NCI-H2171 treated with DMSO at 0.1 percent for 48 hours (cell line): ENCODE measurements at places on chromosomes 16 and 17.

DNA sequence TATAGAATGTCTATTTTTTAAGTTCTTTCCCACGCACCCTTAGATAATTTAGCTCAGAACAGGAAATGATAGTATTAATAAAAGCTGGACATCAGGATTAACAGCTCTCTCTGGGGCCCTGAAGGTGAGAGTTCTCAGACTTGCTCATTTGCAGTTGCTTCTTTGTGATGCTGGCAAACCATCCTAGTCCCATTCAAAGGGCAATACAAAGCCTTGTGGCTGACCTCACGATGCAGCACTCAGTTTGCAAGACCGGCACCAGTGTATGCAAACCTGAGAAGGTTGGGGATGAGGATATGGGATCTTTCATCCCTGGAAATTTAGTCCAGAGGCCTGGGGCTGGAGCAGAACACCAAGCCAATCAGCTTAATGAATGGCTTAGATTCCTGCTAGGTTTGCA, 29.3 kb downstream of the STH start:
- no peak for DNase-seq

GRCh38 chr17:60160829-60161501, 11.2 kb downstream of the CA4 start:
- no peak for DNase-seq

- DNase-seq, result no peak
Measured at GRCh38 chr17:4696437-4696805, 7.5 kb downstream of the PELP1 start.

DNA sequence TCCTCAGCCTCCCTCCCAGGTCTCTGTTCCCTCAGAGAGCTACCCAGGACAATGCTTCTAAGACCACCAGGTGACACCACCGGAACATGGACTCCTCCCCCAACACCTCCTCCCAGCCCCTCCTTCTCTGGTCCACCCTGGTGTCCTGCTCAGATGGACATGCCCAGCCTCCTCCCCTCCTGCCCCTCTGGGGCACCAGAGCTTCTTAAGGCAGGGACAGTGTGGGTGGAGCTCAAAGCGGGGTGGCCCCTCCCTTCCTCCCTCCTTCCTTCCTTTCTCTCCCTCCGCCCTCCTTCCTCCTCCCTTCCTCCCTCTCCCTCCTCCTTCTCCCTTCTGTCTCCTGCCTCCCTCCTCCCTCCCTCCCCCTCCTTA, 22.7 kb downstream of the TRPV3 start:
- DNase-seq, result no peak

DNA sequence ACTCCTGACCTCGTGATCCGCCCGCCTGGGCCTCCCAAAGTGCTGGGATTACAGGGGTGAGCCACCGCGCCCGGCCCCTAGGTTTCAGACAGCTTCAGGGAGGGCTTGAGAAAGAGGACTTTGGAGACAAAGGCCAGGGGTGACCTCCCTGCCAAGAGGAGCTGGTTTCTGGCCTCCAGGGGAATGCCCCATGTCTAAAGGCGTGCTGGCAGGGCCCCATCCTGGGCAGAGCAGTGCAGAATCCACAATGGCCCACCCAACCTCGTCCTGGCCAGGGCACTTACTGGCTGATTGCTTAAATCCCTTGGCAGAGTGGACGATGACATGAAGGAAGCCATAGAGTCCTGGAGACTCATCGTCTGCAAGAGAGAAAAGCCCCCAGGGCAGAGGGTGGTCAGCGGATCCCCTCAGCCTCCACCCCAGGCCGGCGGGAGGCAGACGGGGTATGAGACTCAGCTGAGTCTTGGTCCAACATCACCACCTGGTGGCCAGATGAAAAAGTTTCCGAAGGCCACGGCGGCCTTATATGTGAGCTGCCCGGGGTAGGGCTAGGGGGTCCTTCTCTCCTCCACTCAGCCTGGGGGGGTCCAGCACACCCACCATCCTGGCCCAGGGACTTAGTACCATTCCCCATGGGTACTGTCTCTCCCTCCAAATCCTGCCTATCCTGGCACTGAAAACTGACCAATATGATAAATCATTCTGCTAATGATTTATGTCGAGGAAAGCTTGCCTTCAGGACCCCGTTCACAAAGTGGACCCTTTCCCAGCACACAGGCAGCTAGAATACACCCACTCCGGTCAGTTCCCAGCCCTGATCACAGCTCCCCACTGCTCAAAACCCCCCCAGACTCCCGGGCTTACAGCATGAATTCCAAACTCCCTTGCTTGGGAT, 59.1 kb downstream of the TIMM22 start:
- peak; percentile 54 for DNase-seq

- DNase-seq, result peak; percentile 29
Measured at GRCh38 chr17:49359990-49360795, 1.9 kb downstream of the ZNF652 start.

GRCh38 chr16:80985611-80986010, 21.1 kb downstream of the CMC2 start:
- DNase-seq, result no peak

DNA sequence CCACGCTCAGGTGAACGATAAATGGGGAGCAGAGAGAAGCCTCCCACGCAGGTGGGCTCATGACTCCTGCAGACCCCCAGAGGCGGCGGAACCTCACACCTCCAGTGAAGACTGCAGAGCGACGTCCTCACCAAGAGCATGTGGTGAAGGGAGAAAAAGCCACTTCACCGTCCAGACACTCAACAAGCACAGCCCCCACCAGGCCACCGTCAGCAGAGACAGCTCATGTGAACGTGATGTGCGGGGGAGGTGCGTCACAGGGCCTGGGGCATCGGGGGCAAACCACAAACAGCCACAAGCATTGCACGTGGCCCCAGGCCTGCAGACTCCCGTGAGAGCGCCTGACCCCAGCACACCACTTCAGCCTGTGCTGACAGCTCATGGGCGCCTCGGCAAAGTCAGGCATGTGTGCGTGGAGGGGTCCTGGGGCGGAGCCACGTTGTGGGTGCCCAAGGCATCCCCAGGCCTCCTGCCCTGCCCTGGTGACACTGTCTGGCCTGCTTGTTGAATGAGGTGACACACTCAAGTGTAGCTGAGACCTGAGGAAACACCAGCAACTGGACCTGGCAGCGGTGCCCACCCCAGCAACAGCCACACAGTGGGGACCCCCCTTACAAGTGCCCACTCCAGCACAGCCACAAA, 19.0 kb downstream of the LMF1 start:
- DNase-seq, result no peak

DNA sequence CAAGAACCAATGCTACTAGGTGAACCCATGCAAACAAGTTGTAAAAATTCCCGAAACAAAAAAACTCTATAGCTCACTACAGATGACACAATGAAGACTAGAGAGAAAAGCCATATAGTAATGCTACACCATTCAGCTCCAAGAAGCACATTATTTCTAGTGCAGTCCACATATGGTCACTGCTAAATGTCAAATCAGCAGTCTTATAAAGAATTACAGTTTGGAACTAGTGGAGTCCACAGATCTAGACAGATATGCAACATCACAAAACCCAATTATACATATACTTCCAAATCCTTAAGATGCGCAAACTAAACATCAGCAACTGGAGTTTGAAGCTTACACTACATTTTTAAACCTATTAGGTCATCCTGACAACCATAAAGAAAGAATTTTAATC, 33.5 kb downstream of the GPATCH8 start:
- no peak for DNase-seq

DNA sequence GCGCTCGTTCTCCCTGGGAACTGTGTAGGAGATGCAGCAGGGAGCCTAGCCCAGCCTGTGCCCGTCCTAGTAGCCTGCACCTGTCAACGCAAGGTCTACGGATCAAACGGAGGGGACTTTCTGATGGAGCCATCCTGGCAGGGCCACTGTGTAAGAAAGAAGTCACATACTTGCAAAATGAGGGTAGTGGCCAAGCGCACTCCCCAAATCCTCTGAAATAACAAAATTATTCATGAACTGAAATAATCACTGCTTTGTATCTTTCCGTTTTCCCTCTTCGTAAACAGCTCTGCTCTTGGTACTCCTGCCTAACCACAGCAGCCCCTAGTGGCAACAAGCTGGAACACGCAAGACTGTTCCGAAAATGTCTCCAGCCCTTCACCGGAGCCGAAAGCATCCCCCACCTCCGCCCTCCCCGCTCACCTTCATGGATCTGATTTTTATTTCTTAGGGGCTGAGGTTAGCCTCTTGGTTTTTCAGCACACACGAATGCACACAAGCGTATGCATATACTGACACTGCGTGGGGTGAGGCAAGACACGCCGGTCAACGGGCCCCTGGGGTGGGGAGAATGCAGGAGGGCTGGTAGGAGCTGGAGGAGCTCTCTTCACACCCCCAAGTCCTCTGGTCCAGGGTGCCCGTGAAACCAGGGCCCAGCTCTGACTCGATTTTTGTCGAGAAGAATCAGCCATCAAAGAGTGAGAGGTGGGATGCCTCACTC, 100.8 kb downstream of the ABCC12 start:
- peak; percentile 41 for DNase-seq

GRCh38 chr16:85660843-85661739, 27.7 kb downstream of the GINS2 start:
- no peak for DNase-seq

DNA sequence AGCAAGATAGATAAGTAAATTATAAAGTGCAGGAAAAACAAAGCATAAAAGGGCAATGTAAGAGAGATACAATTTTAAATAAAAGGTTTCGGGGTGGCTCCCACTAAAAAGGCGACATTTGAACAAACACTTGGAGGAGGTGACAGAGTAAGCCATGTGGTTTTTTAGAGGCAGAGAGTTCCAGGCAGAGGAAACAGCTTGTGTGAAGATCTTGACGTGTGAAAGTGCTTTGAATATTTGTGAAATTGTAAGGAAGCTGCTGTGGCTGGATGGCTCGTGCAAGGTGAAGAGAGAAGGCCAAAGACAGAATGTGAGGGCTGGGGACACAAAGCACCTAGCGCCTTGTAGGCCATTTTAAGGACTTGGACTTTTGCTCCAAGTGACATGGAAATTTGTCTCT, 28.6 kb upstream of the HYDIN start:
- DNase-seq, result no peak

GRCh38 chr16:1545044-1546040, 11.9 kb downstream of the TMEM204 start:
- no peak for DNase-seq

DNA sequence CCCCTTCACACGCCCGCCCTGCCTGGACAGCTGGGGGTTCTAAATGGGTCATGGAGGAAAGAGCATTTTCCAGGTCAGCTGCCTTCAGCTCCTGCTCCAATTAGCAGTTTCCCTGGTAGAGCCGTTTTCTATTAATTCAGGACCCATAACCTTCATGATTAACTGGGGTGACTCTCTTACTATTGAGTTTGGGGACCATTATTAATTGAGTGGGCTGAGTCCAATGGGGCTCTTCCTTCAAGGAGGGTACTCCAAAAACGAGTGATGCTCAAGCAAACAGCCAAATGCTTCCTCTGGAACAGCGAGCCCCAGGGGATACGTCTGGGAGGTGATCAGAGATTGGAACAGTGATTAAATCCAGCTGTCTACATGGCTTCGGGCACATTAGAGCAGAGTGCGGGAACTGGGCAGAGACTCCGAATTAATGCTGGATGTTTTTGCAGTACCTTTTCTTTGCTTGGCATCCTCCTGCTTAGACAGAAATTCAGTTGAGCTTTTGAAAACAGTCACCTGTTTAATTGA, 68.1 kb upstream of the CACNG3 start:
- no peak for DNase-seq

DNA sequence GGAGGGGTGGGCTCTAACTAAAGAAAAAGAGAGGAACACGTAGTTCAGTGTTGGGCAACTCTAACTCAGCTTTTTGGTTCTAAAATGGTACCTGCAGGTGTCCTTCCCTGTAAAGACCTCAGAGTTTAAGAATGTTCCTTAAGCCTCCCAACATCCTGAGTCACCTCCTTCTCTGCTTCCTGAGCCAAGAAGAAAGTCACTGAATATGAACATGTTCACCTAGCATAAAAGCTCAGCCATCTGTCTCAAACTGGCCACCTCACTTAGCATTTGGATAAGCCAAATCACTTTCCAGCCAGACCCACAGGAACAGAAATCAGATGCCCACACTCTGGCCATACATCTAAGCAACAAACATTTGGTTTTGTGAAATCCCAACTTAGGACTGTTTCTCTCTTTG, 3.7 kb downstream of the TMEM98 start:
- DNase-seq, result no peak

- DNase-seq, result no peak
Measured at GRCh38 chr16:78773291-78773702, 673.8 kb downstream of the WWOX start.

DNA sequence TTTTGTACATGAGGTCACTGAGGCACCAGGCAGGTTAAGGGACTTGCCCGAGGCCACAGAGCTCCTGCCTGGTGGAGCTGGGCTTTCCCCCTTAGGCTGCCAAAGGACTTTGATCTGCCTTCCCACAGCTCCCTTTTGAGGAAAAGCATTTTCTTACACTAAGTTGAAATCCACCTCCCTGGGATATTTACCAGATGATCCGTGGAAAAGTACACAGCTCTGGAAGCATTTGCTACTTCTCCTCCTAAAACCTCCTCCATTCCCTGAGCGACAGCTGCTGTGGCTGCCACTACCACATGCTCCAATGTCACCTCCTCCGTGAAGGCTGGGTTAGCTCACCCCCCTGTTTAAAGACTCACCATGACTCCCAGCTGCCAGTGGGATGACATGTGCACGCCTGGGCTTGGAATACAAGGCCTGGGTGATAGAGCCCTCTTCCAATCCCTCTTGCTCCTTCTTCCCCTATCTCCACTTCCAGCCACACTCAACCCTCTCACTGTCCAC, 1.2 kb upstream of the MPRIP start:
- peak; percentile 93 for DNase-seq

GRCh38 chr16:75021410-75021809, 22.6 kb downstream of the ZNRF1 start:
- DNase-seq, result no peak

- DNase-seq, result peak; percentile 91
Measured at GRCh38 chr16:12439399-12440227, 364.1 kb downstream of the CPPED1 start.

DNA sequence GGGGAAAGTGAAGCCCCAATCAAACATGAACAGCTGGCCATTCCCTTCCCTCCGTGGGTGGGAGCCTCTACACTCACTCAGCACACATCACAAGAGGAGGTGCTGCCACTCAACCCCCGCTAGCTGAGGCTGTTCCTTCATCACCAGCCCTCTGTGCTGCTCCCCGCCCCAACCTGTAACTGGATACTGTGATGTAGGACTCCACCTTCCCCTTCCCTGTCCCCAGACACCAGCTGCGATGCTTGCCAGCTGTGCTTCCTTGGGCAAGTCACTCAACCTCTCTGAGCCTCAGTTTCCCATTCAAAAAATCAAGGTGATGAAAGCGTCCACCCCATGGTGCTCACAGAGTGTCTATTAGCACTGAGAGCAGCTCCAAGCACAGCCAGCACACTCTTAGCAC, 273.2 kb downstream of the MRTFB start:
- DNase-seq, result peak; percentile 92
